Right renal cortex interstitium (tissue), 3 donors: ENCODE measurements at places on chromosomes 11 and 22. TPM values are rescaled to one million over a fixed set of nuclear protein-coding genes. Genes with fewer than 3 reads are reported as not detected.

The CDC42EP2 gene
- 10.1 TPM for polyA plus RNA-seq

The CDK2AP2 gene
- 31.3 TPM for polyA plus RNA-seq

The MICAL2 gene
- polyA plus RNA-seq = 7.1 TPM

The PARVA gene
- polyA plus RNA-seq = 132 TPM

The SMARCB1 gene
- polyA plus RNA-seq = 224 TPM

The C11orf21 gene
- 0.56 TPM for polyA plus RNA-seq

The OR56A1 gene
- polyA plus RNA-seq = not detected

The TYR gene
- 0.08 TPM for polyA plus RNA-seq

The CXCR5 gene
- polyA plus RNA-seq = not detected

The SCGB1D4 gene
- not detected for polyA plus RNA-seq

The ALKBH8 gene
- 13.7 TPM for polyA plus RNA-seq

The TMEM132A gene
- polyA plus RNA-seq = 46.9 TPM

The LDLRAD3 gene
- 23.5 TPM for polyA plus RNA-seq

The PRMT3 gene
- polyA plus RNA-seq = 17.8 TPM

The OR51B5 gene
- 0.14 TPM for polyA plus RNA-seq

The VWCE gene
- 1.3 TPM for polyA plus RNA-seq

The MS4A15 gene
- not detected for polyA plus RNA-seq

The OR52N4 gene
- not detected for polyA plus RNA-seq

The NPTXR gene
- polyA plus RNA-seq = 4.1 TPM

The TMEM191C gene
- 0.98 TPM for polyA plus RNA-seq

The USH1C gene
- 54.8 TPM for polyA plus RNA-seq

The IGSF22 gene
- 1.4 TPM for polyA plus RNA-seq

The OR51E2 gene
- polyA plus RNA-seq = 0.53 TPM

The PDGFD gene
- 25.2 TPM for polyA plus RNA-seq

The ART5 gene
- polyA plus RNA-seq = 3.3 TPM

The GSTT2 gene
- polyA plus RNA-seq = not detected

The LMO2 gene
- polyA plus RNA-seq = 37.9 TPM

The TSPAN18 gene
- polyA plus RNA-seq = 54.2 TPM

The PHF21B gene
- 3.1 TPM for polyA plus RNA-seq

The BDNF gene
- polyA plus RNA-seq = 1.6 TPM
